NCI-H2171 treated with DMSO at 0.1 percent for 48 hours (cell line): ENCODE measurements at places on chromosomes 1 and 21.

GRCh38 chr1:218376722-218377121 is 31.6 kb downstream of the TGFB2 start:
- no peak for DNase-seq

DNA sequence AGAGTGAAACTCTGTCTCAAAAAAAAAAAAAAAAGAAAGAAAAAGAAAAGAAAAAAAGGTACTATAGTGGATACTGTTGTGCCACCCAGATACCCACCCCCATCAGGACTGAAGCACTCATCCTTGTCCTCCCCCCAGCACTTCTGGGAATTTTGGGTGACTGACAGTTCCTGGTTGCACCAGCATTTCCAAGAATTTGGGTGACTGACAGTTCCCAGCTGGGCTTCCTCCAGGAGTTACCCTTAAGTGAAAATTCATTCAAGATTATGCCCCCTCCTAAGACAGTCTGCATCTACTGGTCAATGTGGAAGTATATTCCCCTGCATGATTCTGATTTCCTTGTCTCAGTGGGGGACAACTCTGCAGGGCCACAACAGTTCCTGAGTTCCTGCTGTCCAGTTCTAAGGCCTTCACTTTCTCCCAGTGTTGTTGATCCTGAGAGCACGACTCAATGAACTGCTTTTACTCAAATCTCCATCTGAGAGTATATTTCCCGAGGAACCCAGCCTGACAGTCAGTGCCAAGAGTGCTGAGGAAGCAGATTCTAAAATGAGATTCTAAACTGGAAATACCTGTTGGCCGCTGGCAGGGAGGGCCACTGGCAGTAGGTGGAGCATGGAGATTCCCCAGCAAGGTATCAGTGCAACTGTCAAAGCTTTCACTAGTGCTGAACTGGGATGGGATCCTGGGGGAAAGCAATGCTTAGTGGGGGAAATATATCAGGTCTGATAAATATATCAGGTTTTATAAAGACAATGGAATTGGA is 18.5 kb downstream of the RIIAD1 start:
- DNase-seq, result no peak

- no peak for DNase-seq
Measured at GRCh38 chr21:39439232-39439631, 6.3 kb downstream of the LCA5L start.

GRCh38 chr1:48547561-48548220 is 75.7 kb upstream of the SPATA6 start:
- no peak for DNase-seq

DNA sequence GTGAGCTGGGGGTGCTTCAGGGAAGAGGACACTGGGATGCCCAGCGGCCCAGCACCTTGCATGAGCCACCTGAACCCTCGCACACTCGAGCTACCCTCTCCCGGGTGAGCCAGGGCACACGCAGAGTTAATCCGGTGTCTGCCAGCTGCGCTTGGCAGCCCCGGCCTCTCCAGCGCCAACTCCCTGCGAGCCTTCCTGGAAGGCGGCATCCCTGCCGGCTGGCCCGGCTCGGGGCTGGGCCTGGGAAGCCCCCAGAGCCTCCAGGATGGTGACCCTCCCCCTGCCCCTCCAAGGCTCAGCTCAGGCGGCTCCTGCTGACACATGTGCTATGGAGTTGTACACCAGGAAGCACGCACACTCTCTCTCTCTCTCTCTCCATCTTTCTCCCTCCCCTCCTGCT is 48.7 kb downstream of the RAP1GAP start:
- peak; percentile 38 for DNase-seq

DNA sequence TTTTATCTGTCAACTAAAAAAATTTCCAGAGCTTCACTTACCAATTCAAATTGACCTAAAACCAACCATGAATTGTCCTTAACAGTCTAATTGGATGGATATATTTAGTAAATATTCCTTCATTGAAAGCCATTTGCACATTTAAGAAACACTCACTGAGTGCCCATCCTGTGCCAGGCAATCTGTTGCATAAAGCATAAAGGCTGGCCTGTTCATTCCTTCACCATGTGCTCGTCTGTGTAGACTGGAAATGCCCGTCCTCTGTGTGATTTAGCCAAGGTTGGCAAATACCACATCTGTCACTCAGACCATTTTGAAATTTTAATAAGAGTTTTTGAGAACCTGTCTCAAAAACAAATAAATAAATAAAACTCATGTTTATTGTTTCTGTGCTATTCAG is 57.1 kb downstream of the ZNF684 start:
- DNase-seq, result no peak

DNA sequence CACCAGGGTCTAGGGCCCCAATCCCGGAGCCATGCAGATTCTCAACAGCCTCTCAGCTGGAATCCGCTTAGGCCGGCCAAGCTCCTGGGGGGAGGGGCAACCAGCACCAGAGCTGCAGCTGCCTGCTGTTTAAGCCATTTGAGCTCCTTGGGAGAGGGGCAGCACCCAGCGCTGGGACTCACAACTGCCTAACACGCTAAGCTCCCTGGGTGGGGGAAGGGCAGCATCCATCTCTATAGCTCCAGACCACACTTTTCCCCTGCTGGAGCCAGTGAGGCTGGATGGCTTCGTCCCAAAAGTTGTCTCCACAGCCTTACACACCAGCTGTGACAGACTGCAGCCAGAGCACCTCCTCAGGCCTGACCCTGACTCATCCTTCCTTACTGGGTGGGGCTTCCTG is 6.9 kb upstream of the PTGFR start:
- no peak for DNase-seq

DNA sequence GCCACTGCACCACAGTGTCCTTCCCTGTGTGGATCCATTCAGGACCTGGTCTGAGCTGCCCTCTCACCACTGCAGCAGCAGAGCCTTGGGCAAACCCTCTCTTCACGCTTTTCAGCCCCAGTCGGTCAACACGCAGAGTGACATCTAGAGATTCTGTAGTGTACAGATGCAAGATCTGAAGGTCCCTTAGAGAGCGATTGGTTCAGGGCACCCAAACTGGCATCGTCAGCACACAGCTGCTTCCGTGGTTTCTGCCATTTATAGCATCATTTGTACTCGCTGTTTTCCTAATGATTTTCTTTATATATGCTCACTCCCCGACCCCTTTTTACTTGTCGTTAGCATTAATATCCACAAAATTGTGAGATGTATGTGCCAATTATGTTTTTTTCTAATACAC is 1.5 kb upstream of the ASCL5 start:
- DNase-seq, result no peak

DNA sequence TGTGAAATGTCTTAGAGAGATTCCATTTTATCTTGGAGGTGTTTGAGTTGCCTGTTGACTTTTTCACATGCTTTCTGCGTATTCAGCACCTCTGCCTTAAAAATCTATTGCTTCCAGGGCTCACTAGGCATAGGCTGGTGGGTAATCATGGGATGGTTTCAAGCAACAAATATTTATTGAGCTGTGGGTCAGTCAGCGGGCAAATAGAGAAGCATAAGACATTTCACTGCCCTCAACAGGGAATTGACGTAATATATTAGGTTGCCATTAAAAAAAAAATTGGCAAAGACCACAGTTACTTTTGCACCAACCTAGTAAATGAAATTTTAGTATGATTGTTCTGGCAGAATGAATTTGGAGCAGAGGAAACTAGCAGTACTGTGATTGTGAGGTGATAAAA is 44.3 kb upstream of the NBL1 start:
- no peak for DNase-seq

DNA sequence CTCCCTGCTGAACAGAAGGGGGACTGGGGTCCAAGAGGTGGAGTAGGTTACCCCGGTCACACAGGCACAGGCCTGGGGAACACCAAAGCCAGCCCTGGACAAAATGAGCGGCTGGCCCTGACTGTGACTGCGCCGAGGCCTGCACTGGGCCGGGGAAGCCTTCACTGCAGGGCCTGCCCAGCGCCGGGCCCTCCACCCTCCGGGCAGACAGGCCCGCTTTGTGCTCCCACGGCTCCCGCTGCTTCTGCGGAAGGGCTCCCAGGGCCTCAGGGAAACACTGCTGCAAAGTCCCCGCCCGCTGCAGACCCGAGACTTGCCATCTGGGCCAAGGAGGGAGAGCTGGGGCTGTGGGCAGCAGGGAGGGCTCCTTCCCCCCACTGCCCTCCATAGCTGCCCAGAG is 35.3 kb downstream of the MEGF6 start:
- no peak for DNase-seq

- DNase-seq, result no peak
Measured at GRCh38 chr1:14652840-14653239, 54.4 kb downstream of the KAZN start.

DNA sequence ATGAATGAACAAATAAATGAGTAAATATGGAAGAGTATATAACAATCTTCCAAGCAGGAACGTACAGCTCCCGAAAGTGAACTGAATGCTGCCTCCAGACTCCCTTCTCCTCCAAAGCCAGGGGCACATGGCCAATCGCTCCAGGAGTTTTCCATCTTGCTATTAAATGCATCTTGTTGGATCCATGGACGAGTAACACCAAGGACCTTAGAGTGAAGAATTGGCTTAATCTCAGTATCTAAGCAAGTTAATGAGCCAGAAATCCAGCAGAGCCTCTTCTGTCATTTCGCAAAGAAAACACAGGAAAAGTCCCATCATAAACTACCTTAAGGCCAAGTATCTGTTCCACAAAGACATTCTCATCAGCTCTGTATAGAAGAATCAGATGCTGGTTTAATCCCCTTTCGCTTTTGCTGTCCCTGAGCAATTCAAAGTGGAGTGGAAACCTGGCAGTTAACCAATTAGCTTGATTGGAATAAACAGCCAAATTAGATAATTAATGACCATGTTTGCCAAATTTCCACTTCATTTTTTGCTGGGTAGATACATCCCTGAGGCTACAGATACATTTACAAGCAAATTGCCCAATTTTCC is 116.0 kb downstream of the MIS18A start:
- no peak for DNase-seq

DNA sequence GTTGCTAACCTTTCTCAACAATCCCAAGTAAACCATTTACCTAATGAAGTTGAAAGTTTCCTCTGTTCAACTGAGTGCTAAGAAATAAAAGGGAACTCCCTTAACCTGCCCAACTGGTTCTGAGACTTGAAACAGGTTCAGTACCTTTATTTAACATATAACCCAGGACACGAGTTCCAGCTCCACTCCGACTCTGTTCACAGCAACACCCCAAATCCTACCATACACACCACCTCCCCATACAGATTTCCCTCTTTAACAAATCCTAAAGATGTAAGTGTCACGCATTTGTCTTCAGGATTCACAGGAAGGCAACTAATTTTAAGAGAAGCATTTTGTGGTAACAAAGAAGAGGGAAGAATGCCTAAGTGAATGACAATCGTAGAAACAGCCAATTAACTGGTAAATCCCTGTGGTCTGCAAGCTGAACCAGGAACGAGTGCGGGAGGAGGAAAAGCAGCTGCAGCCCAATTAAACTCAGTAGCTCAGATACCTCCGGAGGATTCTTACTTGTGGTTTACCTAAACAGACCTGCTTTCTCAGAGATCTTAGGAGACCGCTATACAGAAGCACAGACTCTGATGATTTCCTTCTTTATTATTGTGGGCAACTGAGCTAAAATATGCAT is 134.5 kb upstream of the MAGI3 start:
- DNase-seq, result peak; percentile 33

DNA sequence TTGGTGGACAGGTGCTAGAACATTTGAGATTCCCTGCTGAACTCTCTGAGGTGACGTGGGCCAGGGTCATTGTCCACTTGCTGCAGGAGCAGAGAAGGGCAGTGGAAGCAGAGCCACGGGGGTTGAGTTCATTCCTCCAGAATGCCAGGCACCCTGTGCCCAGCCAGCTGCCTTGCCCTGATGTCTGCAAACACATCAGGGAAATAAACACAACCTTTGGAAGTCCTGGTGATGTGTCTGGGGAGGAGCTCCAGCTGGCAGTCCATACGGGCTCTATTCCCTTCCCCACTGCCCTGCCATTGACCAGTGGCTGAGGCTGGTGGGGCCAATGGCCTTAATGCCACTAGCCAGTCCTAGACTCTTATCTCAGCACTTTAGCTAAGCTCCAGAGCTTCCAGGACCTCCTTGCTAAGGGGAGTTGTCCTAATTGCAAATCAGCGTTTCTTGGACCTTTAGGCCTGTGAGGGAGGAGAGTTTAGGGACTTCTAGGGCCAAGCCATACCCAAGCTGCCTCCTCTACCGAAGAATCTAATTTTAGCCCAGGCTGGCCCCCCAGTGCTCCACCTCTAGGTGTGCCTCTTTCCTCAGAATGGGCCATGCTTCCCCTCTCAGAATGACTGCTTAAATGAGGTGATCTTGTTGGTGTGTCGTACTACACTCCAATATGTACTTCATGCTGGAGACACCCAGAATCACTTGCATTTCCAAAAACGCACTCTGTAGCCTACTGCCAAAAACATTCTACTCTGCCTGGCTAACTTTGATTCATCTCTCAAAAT is 25.9 kb upstream of the MFSD2A start:
- no peak for DNase-seq

DNA sequence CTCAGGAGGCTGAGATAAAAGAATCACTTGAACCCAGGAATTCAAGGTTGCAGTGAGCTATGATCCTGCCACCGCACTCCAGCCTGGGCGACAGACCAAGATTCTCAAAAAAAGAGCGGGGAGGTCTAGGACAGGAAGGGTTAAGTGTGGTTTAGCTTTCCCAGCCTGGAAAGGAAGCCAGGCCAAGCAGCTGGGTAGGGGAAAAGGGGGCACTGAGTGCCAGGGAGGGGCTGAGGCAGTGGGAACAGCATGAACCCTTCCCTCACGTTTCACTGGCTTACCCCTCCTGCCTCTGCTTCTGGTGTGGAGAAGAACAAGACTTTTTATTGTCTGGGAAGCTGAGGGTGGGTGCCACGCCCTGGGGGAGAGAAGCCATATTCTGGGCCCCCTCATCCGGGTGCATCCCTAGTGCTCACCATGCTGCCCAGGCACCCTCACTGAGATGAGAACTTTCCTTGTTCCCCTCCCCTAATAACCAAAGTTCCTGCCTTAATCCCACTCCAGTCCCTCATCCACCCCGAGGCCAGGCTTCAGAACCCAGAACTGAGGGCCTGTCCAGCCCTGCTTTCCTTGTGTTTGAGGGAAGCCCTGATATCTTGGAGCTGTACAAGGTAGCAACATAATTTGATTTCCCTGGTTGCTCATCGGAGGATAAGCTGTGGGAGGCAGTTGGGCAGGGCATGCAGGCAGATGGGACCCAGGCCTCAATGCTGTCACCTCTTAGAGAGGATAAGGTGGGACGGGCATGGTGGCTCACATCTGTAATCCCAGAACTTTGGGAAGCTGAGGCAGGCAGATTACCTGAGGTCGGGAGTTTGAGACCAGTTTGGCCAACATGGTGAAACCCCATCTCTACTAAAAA is 2.0 kb upstream of the LMNA start:
- no peak for DNase-seq

DNA sequence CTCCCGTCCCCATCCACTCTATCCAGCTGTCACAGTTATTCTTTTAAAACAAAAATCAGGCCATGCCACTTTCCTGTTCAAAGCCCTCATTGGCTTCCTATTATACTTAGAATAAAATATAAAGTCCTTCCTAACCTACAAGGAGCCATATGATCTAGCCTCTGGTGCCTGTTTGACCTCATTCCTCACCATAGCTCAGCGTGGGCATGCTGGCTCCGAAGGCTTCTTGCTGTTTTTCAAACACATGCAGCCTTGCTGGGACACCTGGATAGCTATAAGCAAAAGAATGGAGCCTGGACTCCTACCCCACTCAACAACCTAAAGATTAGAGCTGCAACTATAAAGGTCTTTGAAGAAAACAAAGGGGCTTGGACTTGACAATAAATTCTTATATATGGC is 23.7 kb downstream of the DHCR24 start:
- no peak for DNase-seq
